ENCODE measurements at places on chromosomes 11 and 22.

DNA sequence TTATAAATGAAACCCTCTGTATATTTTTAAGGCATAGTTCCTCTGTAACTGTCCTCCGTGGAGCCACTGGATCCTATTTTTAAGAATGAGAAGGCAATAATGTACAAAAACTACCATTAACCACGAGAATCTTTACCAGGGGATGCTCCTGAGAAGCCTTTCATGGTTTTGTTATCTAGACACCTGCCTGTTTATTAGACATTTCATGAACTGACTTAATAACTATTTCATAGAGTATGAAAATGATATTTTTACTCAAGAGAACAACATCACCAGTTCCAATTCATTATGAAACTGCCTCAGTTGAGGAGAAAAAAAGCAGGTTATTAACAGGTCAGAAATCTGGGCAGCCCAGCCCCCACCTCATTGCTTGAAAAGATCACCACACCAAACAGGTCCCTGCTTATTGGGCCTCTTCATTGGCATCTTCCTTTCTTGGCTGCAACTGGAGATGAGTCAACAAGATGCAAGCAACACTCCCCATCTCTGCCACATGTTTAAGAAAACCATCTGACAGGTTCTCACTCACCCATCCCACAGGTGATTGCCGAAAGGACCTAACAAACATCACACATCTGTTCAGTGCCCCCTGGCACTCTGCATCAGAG lies 27.8 kb downstream of the ETS1 start:
- DNase-seq = no peak

GRCh38 chr22:20814221-20814808 lies 40.4 kb downstream of the SERPIND1 start:
- DNase-seq = no peak

- no peak for DNase-seq
Measured at GRCh38 chr11:61841636-61842527, 13.8 kb downstream of the FADS2 start.

GRCh38 chr22:50303848-50304527 lies 3.5 kb downstream of the PLXNB2 start:
- no peak for DNase-seq

All from activated T-cell treated with anti-CD3 and anti-CD28 coated beads, Interleukin-2, amount 50 U/mL, for 4 hours (primary cell).